ENCODE measurements at places on chromosomes 6 and 20. TPM values are rescaled to one million over a fixed set of nuclear protein-coding genes. Genes with fewer than 3 reads are reported as not detected.

- DNase-seq, result peak; percentile 17
Observed at GRCh38 chr6:3456395-3456897, 404 bp downstream of the SLC22A23 start.

- DNase-seq, result no peak
Observed at GRCh38 chr6:31627690-31628287, 7.3 kb downstream of the PRRC2A start.

- no peak for DNase-seq
Observed at GRCh38 chr6:16048221-16048620, 80.7 kb upstream of the MYLIP start.

DNA sequence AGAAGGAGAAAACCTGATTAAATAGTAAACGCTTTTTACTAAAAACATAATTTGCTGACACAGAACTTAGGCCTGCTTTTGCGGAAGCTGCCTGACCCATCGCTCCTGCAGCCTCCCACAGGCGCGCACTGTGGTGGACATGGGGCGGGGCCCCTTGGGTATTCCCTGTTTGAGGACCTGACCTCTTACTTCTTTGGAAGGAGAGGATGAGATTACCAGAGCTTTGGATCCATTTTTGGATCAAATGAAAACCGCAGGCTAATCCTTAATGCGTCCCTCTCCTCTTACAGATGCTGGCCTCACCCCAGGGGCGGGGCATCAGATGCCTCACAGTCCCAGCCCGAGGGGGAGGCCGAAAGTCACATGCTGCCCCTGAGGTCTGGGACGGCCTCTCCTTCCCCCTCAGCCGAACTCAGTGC, 151.0 kb downstream of the SCML4 start:
- no peak for DNase-seq

DNA sequence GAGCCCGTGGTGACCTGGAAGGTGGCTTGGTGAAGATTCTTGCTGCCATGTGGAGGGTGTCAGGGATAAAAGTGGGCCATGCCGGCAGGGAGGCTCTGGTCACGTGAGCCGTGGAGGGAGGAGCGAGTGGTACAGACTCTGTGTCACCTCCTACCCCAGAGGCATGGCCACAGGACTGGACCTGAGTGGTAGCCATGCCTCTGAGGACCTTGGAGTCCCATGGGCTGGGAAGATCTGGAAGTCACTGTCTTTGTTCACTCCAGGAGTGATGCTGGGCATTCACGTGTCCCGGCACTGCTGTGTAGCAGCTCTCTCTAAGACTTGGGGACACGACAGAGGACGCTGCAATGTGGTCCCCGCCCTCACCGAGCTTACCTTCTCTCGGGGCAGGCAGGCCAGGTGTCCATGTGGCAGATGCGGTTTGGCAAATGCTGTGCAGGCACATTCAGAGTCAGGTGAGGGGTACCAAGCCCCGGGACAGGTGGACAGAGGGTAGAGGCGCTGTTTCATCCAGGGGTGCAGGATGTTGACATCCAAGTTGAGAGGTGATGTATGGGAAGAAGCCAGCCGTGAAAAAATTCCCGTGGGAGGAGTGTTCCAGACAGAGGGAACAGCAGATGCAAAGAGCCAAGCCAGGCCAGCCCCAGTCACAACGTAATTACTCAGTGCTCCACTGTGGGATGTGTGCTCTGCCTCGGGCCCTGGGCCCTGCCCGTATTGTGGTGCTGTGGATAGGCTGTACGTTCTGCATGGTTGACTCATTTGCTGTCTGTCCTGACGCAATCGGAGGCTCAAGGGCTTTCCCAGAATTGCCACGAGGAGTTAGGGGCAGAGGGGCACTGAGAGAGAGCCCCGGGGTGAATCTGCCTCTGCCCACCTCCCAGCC, 307.8 kb downstream of the TAF4 start:
- no peak for DNase-seq

GRCh38 chr6:149586149-149586548, 20.0 kb downstream of the GINM1 start:
- DNase-seq, result no peak

DNA sequence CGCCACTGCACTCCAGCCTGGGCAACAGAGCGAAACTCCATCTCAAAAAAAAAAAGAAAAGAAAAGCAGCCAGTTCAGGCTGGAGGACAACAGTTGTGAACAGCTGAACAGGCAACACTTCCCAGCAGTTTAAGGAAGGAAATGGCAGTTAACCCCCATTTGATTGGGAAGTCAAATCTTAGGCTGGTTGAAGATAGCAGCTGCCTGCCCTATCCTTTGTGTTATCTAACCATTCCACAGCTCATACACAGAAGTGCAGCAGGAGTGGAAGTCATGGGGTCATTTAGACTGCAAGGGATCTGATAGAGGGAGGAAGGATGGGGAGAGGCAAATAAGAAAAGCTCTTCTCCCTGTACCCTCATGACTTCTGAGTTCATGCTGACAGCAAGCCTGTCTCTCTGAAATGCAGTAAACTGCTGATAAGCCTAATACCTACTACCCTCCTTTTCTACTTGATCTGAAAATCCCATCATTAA, 35.3 kb downstream of the KCTD20 start:
- DNase-seq, result no peak

- DNase-seq, result no peak
Observed at GRCh38 chr6:8108031-8108660, 5.8 kb upstream of the EEF1E1 start.

DNA sequence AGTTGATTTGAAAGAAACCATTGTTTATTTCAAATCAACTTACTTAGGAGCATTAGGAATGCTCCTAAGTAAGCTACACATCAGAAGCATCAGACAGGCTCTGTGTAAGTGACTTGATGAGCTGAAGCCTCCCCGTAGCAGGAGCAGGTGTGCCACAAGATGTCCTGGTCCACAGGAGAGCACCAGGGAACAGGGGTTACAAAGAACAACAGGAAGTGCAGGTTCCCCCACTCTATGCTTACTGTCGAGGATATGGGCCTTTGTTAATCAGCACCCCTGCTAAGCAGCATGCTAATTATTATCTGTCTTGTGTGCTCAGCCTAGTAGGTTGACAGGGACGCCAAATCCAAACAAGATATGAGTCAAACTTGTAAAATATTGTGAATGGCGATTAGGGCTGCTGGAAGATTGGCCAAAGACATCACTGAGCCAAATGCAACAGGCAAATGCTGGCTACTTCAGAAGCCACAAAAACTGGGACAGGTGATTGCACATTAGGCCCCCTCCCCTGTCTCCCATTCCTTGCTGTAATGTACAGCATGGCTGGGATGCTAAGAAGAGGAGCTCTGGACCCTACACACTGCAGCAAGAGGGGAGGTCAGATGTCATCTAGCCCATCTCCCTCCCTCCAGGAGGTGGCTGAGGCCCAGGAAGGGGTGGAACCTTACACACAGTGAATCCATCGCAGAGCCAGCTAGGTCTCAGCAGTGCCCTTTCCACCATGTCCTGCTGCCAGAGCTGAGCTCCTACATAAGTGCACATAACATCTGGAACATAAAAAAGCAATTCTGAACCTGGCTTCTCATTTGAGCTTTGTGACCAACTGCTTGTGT, 939 bp downstream of the TGM3 start:
- no peak for DNase-seq

DNA sequence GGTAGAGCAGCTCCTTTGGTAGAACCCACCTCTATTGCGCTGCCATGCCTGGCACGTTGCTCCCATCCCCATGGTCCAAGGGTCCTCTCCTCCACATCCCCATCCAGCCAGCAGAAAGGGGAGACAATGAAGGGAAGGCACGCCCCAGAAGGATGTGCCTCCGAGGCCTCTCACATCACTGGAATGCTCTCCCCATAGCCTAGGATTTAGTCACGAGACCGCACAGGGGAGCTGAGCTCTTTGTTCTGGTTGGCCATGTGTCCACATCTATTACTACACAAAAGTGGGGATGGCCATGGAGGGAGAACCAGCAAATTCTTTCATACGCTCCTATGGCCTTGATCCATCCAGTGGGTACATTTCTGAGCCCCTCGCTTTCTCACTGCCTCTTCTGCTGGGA, 60.5 kb upstream of the SALL4 start:
- no peak for DNase-seq

The HTR1E gene
- not detected for total RNA-seq

The OSER1 gene
- 78.3 TPM for total RNA-seq

The FAM217A gene
- not detected for total RNA-seq

The SPO11 gene
- total RNA-seq, result not detected

The LRRC73 gene
- total RNA-seq, result 0.68 TPM

The RAET1L gene
- not detected for total RNA-seq

The WFDC5 gene
- not detected for total RNA-seq

The ELOVL4 gene
- not detected for total RNA-seq
